ENCODE measurements at places on chromosomes 1 and 21.

GRCh38 chr1:4170548-4171340 is 270.7 kb upstream of the C1orf174 start:
- DNase-seq: no peak

- DNase-seq: no peak
These were observed 138.2 kb downstream of the USH2A start for GRCh38 chr1:216285052-216285451.

DNA sequence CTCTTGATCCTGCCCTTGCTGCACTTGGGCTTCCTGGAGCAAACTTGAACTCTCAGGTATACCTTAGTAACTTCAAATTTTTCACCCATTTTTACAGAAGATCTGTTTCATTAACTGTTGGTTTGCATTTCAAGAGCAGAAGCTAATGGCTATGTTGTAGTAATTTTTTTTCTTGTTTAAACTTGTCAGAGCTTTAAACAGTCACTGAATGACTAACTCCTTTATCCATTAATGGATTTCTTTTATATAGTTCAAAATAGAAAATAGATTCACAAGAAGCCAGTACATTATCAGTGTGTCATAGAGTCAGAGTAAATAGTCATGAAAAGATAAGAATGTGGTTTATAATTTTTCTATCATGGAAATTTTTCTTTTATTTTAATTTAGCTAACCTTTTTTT is 13.6 kb downstream of the SRSF11 start:
- no peak for DNase-seq

DNA sequence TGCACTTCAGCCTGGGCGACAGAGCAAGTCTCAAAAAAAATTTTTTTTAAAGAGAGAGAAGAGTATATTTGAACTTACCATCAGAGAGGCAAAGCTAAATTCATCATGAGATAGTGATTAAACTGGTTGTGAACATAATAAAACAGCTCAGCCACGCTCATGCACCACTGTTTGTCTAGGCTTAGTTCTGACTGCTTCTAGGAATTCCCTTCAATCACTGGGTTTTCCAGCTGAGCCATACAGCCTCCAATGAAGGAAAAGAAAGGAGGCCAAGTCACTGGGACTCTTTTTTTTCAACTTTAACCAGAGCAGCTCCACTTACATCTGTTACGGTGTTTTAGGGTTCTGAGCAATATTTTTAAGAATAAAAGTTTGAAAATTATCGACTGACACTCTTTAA is 50.4 kb upstream of the HNRNPU start:
- DNase-seq: no peak

DNA sequence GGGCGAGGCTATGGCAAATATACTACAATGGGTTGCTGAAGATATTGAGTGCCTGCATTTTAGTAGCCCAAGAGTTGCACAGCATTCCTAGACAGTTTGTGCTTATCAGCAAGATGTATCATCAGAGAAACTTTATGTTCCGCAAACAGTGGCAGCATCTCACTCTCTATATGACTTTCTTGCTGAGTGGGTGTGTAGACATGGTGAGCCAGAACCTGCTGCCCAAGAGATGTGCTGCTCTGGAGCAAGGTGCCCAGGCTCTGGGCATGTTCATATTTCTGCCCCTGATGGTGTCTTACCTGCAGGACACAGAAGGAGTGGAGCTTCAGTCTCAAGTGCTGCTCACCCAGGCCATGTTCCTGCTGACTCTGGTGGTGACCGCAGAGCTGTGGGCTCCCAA is 8.2 kb upstream of the RGSL1 start:
- no peak for DNase-seq

DNA sequence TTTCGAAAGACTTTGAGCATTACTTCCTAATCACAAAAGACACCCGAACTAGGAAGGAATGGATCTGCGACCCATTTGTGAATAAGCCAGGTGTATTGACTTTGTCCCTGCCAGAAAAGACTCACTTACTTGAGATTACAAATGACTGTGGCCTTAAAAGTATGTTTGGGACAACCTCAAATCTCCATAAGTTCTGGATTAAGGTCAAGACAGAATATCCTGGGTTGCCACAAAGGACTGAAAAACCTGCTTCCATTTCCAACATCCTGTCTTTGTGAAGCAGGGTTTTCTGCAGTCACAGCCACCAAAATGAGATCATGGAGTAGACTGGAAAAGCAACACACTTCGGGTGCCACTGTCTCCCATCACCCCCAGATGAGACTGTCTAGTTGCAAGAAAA is 537.4 kb upstream of the ZRANB2 start:
- no peak for DNase-seq

DNA sequence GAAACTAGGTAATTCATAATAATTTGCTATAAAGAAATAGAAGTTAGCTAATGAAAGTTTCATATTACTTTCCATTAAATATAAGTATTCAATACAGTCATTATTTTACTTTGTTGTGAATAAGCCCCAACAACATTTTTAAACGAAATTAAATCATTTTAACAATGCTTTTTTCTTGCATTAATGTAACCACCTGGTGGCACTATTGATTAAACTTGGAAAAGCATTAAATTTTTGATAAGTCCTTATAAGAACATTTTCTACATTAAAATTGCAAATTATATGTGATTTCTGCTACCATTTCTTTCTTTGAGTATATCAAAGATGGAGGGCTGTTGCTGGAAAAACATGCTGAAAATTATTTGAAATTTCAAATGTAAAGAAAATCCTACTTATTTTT is 918.8 kb upstream of the TMPRSS15 start:
- DNase-seq: no peak

GRCh38 chr1:36743286-36744005 is 260.7 kb upstream of the CSF3R start:
- no peak for DNase-seq

DNA sequence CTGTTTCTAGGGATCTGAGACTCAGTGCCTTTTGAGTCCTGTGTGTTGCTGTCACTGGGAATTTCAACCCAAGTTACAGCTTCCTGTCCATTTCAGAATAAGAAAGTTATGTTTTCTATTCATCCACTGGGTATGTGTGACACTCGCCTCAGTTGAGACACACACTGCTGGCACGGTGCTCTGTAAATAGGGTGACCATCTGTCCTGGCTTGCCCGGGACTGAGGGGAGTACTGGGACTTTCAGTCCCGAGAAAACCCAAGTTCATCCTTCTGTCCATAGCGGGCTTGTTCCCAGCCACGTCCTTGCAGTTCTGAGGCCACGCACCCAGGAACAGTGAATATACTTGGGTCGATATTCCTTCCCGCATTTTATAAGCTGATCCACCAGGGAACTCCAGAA is 56.3 kb upstream of the DISP3 start:
- DNase-seq: no peak

GRCh38 chr1:168297019-168297730 is 16.5 kb downstream of the TBX19 start:
- no peak for DNase-seq

DNA sequence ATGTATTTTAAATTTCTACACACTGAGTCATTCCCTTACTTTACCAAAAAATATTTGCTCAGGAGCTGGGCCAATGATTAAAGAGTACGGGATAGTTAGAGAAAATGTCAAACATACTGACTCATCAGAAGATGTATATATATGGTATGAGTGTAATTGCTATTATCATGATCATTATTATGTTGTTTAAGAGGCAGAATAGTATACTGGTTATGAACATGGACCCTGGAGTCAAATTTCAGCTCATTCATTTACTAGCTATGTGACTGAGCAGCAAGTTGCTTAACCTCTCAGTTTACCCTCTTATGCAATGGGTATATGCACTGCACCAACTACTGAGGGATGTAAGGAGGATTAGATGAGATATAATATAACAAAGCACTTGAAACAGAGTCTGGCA is 41.2 kb upstream of the USH2A start:
- no peak for DNase-seq

DNA sequence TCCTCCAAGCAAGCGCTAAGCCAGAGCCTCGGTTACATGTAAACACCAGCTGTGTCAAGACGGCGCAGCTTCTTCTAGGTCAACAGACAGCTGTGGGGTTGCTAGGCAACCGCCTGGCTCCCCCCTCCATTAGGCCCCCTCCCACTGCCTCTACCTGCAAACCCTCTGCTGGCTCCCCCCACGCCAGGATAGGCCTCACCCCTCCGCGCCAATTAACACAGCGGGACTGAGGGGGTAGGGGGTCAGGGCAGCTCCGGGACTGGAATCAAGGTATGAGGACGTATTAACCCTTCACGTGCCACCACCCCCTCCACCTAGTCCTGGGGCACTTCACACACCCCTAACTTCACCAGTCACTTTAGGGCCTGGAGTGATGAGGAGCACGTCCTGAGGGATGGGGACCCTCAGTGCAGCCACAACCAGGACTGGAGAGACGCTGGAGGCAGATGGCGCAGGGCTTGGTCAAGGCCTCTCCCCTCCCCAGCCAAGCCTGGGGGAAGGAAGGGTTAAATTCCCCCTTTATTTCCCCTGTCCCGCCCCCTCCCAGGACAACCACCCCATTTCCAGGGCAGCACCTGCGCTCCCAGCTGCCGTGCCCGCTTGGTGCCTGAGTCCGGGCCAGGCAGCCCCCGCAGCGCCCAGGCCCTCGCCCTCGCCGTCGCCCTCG is 37.4 kb upstream of the WASF2 start:
- peak; percentile 39 for DNase-seq

- DNase-seq: no peak
These were observed 39.9 kb upstream of the TADA1 start for GRCh38 chr1:166915941-166916340.

DNA sequence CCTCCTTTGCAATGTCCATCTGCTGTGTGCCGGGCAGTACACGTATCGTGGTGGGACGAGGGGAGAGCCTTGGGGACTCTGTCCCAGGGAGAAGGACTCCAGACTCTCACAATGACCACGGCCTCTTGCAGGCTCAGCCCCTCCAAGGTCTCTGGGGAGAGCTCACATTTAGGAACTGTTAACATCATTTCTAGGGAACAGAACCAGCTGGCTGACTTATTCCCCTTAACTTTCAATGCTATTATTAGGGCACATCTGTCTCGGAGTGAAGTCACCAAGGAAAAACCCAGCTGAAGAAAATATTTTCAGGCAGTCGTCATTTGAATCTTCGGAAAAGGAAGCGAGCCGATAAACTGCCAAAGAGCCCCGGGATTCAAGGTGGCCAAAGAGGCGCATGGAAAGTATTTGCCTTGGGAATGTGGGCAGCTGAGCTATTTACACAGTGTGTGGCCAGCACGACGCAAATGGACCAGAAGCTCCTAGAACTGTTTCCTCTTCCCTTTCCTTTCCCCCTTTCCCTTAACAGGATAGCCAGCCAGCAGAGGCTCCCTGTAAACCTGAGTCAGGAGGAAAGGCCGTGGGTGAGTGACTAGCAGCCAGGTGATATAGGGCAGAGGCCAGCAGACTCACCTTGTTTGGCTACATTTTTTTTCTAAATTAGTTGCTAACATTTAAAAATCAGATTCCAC is 74.5 kb downstream of the ITPKB start:
- DNase-seq: no peak

- DNase-seq: no peak
These were observed 110.5 kb downstream of the NGF start for GRCh38 chr1:115227346-115228082.

DNA sequence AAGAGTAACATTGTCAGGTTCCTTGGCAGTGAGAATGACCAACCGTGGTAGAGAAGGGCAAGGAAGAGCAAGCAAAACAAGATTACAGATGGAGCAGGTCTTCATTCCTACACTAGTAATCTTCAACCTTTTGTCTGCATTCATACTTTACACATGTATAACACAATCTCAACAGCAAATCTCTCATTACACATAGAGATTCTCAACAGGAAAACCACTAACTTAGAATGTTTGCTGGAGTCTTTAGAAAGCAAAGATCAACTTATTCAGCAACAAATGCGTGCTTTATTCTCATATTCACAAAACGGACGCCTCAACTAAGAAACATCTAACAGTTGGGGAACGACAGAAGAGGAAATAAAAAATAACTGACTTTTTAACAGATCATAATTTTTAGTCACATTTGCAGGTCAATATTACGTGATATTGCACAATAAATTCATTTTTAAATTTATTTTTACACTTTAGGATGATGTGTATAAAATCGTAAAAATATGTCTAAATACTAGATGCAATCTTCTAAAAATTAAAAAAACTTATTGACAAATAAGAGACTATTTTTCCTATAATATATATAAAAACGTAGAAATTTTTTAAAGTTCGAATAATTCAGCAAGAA is 82.9 kb downstream of the ARID4B start:
- DNase-seq: no peak

DNA sequence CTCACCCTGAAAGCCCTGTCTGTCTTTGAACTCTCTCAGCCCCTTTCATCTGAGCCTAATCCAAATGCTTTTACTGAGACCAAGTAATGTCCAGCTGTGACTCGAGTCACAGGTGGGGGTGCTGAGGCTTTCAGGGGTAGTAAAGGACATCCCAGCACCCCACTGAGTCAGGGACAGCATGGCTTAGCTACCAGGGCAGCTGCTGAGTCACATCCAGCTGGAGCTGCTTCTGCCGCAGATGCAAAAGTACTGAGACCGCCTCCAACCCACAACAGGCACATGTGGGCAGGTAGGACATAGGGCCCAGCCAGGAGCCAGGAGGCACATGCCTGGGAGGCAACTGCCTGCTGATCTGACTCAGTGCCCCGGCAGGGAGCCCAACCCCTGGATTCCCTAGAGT is 6.7 kb upstream of the VSIG8 start:
- DNase-seq: no peak

DNA sequence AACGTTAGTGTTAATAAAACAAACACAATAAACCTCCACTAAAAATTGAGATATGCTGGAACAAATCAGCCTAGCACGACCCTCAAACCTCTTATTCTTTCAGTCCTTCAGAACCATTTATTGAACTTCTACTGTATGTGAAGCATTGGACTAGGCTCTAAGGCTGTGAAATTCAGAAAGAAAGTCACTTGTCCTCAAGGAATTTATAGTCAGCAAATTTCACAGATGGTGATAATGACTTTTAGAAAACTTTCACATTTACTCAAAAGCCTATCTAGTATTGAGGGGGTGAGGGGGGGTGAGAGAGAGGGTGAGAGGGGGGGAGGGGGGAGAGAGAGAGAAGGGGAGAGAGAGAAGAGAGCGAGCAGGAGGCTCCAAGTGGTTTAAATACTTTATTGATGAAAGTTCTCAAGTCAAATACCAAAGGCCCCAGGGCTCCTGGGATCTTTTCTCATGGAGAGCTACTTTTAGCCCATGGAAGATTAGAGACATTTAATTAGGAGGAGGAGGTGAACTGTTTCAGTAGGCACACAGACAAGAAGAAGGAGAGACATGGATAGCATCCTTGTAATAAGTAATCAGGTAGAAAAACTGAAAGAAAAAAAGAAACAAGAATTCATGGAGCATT is 66.3 kb upstream of the SSX2IP start:
- DNase-seq: no peak
